ENCODE measurements at places on chromosomes 13 and 19. TPM values are rescaled to one million over a fixed set of nuclear protein-coding genes. Genes with fewer than 3 reads are reported as not detected.

Gene CLEC11A
- total RNA-seq = 25.0 TPM

Gene KCNC3
- total RNA-seq = under 0.01 TPM

Gene IGFL2
- not detected for total RNA-seq

Gene CD79A
- total RNA-seq = not detected

Gene ACP7
- 2.1 TPM for total RNA-seq

Gene CYP2A7
- total RNA-seq = not detected

Gene NCR1
- total RNA-seq = not detected

Gene COMMD6
- 8.6 TPM for total RNA-seq

Gene ZNF136
- 8.0 TPM for total RNA-seq

Gene URAD
- total RNA-seq = not detected

Gene CYP4F2
- total RNA-seq = not detected

Gene C1QTNF9B
- not detected for total RNA-seq

Gene ARHGAP33
- total RNA-seq = 4.7 TPM

Gene ZC3H13
- 31.0 TPM for total RNA-seq

Gene IGFL1
- not detected for total RNA-seq

Gene VAV1
- total RNA-seq = not detected

Gene NKPD1
- 0.15 TPM for total RNA-seq

Gene PRR19
- not detected for total RNA-seq

Gene PEAK3
- not detected for total RNA-seq

Gene PLK5
- under 0.01 TPM for total RNA-seq

Gene INSL3
- total RNA-seq = not detected

Gene F10
- 0.33 TPM for total RNA-seq

Gene SERPINE3
- not detected for total RNA-seq

Gene COX7A1
- not detected for total RNA-seq

Gene PSG11
- total RNA-seq = not detected

Gene LILRB3
- total RNA-seq = not detected

Gene RFX1
- total RNA-seq = 3.5 TPM

Gene NFIX
- 35.3 TPM for total RNA-seq

Gene CATSPERD
- total RNA-seq = not detected

Gene LPAR6
- 11.3 TPM for total RNA-seq

Gene LHB
- total RNA-seq = not detected

Gene TRPC4
- total RNA-seq = not detected

Gene KCNK6
- total RNA-seq = under 0.01 TPM

Gene ZNF709
- total RNA-seq = 1.7 TPM

Gene CEP89
- total RNA-seq = 16.7 TPM

Gene ATCAY
- not detected for total RNA-seq

Gene DNAAF3
- total RNA-seq = 2.1 TPM

Gene ZIK1
- total RNA-seq = 8.0 TPM

Gene C19orf73
- total RNA-seq = 1.4 TPM

Gene CCNE1
- total RNA-seq = 14.2 TPM

Gene TNNI3
- not detected for total RNA-seq

Gene INAFM1
- 1.00 TPM for total RNA-seq

Gene PRR22
- 1.5 TPM for total RNA-seq

Gene APOC4
- not detected for total RNA-seq

Gene GRIN3B
- not detected for total RNA-seq

Gene SERTM1
- total RNA-seq = not detected

Gene B3GNT3
- not detected for total RNA-seq

Gene PEPD
- 144 TPM for total RNA-seq

Gene PODNL1
- total RNA-seq = under 0.01 TPM

Gene TMEM255B
- 1.1 TPM for total RNA-seq

Gene CYSLTR2
- total RNA-seq = 207 TPM

Gene CGB1
- not detected for total RNA-seq
